ENCODE measurements at places on chromosomes 2 and 18. TPM values are rescaled to one million over a fixed set of nuclear protein-coding genes. Genes with fewer than 3 reads are reported as not detected.

DNA sequence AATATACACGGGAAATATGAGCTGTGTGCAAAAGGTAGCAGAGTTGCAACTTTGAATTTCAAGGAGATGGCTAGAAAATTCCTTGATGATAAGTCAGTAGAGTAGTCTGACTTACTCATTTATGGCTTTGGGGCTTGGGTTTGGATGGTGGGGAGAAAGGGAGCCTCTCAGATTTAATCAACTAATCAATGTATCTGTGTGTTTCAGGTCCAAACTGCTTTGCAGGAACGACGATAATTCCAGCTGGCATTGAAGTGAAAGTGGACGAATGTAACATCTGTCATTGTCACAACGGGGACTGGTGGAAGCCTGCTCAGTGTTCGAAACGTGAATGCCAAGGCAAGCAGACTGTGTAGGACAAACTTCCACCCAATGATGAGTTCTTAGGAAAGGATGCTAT is 164.6 kb downstream of the VWC2L start:
- no peak for DNase-seq

DNA sequence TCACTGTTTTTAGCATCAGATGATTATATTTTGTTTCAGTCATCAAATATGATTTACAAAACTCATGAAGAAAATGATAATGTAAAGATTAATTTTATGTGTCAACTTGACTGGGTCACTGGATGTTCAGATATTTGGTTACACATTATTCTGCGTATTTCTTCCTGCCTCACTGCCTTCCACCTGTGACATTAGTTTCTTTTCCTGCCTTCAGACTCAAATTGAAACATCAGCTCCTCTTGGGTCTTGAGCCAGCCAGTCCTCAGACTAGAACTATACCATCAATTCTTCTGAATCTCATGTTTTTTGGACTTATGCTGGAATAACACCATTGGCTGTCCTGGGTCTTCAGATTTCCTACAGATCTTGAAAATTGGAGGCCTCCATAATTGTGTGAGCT is 96.7 kb downstream of the ZNF385B start:
- DNase-seq: no peak

DNA sequence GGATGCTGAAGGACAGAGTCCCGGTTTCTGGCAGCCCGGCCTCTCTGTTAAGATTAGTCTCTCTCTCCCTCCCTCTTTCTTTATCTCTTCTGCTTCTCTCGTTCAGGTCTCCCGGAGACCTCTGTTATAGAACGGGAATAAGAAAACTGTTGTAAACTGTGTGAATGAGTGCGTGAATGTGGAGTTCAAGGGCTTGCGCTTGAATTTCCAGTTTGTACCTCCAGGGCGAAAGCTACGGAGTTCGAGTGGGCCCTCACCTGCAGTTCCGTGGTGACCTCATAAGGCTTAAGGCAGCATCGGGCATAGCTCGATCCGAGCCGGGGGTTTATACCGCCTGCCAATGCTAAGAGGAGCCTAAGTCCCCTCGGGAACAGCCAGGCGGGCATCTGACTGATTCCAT is 26.4 kb downstream of the SKA1 start:
- DNase-seq: no peak

GRCh38 chr2:26068602-26069298 is 34.9 kb downstream of the RAB10 start:
- no peak for DNase-seq

DNA sequence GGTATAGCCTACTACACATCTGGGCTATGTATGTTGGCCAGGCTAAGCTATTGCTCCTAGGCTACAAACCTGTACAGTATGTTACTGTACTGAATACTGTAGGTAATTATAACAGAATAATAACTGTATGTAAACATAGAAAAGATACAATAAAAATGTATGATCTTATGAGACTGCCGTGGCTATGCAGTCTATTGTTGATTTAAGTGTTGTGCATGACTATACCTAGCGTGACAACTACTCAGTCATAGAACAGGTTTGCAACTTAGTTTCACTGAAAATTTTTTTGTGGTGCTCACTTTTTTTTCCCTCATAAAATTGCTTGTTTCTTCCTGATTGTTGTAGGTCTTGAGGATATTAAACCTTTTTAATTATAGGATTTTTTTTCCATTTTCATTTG is 25.9 kb downstream of the KCMF1 start:
- no peak for DNase-seq

GRCh38 chr18:78101091-78101490 is 851.4 kb downstream of the GALR1 start:
- no peak for DNase-seq

DNA sequence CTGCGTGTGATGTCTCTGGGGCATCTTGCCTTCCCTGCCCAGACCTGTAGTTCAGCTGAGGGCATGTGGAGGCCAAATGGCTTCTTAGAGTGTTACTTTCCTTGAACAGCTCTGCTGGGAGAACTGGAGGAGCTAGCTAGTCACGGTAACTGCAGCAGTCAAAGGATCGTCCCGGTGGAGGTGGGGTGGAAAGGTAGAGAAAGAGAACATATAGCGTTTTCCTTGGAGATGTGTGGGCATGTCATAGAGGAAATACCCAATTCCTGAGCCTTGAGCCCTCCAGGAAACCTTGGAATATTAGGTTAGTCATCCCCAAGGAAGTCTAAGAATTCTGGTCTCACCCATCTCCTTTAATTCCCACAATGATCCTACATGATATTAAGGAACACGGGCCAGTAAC is 33.5 kb upstream of the IL37 start:
- DNase-seq: no peak

DNA sequence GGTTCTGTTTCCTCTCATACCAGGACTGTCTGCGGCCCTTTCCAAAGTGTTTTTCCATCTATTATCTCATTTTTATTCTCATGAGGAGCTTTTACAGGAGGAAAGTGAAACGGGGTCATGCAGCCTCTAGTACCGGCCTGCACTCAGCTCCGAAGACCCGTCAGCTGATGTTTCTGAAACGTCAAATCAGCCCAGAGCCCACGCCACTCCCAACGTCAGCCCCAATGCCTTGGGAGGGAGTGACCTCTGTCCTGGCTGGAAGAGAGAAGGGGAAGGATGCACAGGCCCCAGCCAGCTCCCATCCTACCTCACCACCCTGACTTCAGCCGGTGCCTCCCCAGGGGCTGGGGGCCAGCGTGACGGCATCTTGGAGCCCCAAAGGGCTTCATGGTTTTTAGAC is 58.5 kb downstream of the ADCY3 start:
- no peak for DNase-seq

DNA sequence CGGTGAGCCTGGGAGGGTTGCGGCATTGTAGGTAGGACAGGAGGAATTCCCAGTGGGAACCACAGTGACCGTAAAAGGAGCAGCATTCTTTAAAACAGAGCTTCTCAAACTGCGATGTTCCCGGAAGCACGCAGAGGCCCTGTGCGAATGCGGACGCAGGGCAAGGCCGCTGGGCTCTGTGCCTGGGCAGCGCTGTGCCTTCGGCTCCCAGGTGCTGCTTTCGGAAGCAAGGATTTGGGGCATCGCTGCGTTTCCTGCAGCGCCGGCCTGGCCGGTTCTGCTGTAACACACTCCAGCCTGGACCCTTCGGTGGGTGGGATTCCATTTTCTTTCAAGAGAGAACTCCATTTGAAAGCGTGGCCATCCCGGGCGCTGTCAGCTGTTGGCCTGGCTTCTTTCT is 118.6 kb downstream of the PTGR3 start:
- no peak for DNase-seq

DNA sequence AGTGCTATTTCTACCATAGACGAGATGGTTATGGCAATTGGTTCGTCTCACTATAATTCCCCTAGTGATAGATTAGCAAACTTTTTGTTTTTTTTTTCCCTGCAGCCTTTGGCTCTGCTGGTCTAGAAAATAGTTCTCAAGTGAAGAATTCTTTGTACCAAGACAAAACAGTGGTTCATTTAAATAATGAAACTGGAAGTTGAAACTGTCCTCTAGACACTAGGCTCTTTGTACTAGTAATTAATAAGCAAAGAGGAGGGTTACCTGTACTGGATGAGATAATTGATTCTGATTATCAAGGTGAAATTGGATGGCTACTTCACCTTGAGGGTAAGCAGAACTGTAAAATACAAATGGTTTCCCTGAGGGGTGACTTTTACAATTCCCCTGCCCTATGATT is 156.9 kb upstream of the DCC start:
- no peak for DNase-seq

GRCh38 chr2:35510636-35511035 is 844.9 kb upstream of the CRIM1 start:
- DNase-seq: no peak

GRCh38 chr2:88310787-88311186 is 140.6 kb downstream of the THNSL2 start:
- no peak for DNase-seq

DNA sequence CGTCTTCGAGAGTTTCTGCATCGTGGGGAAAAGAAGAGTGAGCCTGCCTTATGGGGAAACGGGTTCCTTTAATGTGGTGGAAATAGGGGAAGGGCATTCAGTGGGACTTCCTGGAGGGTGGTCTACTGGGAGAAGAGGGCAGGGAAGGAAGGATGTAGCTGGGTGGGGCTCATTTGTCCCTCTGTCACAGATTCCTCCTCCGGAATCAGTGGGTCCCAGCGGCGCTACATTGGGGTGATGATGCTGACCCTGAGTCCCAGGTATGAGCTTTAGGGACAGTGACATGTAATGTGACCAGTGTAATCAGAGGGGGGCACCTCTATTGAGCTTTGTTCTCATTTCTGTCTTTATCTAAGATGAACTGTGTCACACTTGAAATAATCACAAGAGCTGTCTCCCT is 1.9 kb downstream of the HTRA2 start:
- no peak for DNase-seq

- DNase-seq: no peak
Observed at GRCh38 chr2:226074391-226074790, 674.9 kb downstream of the NYAP2 start.

- no peak for DNase-seq
Observed at GRCh38 chr2:150286730-150287362, 200.6 kb downstream of the RND3 start.

DNA sequence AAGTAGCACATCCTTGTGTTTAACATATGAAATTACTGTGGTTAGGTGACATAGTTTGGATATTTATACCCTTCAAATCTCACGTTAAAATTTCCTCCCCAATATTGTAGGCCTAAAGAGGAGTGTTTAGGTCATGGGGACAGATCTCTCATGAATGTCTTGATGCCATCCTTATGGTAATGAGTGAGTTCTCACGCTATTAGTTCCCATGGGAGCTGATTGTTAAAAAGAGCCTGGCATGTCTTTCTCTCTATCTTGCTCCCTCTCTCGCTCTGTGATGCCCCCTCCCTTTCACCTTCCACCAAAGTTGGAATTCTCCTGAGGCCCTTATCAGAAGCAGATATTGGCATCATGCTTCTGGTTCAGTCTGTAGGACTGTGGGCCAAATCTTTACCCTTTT is 660.1 kb downstream of the ADCYAP1 start:
- DNase-seq: no peak

DNA sequence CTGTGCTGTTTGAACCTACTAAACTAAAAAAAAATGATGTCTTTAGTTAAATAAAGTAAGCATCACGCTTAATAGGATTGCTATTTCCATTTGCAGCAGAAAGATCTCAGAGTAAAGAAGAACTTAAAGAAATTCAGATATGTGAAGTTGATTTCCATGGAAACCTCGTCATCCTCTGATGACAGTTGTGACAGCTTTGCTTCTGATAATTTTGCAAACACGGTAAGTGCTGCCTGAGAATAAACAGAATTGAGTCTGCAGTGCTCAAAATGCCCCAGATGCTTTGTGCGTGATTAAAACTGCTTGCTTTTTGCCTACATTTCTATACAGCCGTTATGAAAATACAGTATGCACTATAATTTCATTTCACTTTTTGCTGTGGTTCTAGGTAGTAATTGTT is 3.9 kb downstream of the CDCA7 start:
- no peak for DNase-seq

DNA sequence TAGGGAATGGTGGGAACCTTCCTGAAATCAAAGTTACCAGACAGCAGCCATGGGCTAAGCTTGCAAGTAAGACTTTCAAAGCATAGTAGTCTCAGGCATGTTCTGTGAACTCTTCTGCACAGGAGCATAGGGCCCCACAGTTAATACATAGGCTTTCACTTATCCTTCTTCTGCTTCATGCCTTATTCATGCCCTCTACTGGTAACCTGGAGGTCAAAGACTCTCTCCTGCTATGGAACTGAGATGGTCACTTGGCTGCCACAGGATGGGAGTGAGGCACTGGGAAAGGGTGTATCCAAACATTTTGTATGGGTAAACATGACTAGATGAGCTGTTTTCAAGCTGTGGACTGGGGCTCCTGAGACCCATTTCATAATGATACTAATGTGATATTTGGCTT is 49.1 kb upstream of the ZNF638 start:
- DNase-seq: no peak

DNA sequence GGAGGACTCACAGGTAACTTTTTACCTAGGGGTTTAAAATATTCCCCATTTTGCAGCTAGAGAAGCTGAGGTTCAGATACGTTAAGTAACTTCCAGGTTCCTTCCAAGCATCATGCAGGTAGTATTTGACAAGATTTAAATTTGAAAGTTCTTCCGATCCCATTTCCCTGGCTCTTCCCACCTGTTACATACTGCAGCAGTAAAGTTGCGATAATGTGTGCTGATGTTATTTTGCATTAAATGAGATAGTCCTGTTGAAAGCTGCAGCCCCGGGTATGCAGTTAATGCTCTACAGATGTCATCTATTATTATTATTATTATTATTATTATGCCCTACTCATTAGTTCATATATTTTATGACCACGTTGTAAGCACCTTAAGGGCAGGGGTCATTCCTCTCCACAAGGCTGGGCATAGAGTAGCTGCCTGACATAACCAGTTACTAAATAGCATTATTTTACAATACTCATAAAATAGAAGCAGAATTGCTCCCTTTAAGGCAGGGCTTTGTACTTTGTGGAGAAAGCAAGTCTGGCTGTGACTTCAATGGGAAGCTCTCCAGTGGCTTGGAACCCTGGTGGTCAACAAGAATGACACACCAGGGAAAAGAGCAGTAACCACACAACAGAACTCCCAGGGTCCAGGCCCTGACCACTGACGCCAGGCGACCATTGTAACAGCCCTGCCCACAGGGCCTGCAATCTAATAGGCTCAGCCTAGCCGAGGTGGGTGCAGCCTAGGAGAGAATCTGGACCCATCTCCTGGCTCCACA is 112.0 kb upstream of the STPG4 start:
- no peak for DNase-seq

Gene USP14
- 57.1 TPM for total RNA-seq

Gene LIMS4
- total RNA-seq: 1.2 TPM

Gene CD8B2
- not detected for total RNA-seq

Gene MROH2A
- not detected for total RNA-seq

Gene TWIST2
- total RNA-seq: 18.6 TPM

Gene TTC32
- 20.8 TPM for total RNA-seq

Gene SIX3
- not detected for total RNA-seq

Gene IL18R1
- 0.71 TPM for total RNA-seq

Gene CKAP2L
- total RNA-seq: 8.6 TPM

Measured in mesothelial cell of epicardium (in vitro differentiated cells).